ENCODE measurements at places on chromosomes 12 and 14.

DNA sequence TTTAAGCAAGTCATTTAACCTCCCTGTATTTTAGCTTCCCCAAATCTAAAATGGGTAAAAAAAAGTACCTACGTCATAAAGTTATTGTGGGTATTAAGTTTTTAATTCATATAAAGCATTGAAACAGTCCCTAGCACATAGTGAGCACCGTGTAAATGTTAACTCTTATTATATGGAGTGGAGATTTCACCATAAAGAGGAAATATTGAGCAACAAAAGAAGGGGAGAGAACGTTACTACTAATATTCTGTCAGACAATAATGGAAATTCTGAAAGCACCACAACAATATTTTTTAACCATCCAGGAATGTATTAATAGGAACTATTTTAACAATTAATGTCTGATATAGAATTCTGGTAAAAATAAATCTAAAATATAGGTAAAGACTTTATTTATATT is 7.8 kb upstream of the CD163L1 start:
- no peak for DNase-seq

DNA sequence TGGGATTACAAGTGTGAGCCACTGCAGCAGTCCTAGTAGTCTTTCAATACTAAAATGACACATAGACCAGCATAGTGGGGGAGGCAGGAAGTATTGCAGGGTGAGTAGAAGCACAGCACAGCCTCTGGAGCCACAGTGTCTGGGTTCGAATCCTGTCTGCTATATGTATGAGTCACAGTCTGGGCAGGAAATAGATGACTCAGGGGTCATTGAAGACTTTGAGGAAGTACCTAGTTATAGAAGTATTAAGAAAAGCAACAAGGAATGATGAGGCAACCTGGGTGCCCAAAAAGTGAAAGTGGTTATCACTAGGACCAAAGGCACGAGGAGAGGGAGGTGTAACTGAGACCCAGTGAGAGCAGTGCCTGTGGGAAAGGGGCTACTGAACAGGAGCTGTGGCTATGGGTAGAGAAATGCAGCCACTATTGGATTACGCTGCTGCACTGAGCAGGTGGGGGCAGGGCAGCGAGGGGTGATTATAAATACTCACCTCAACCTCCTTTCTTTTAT is 124.0 kb downstream of the PDE3A start:
- no peak for DNase-seq

DNA sequence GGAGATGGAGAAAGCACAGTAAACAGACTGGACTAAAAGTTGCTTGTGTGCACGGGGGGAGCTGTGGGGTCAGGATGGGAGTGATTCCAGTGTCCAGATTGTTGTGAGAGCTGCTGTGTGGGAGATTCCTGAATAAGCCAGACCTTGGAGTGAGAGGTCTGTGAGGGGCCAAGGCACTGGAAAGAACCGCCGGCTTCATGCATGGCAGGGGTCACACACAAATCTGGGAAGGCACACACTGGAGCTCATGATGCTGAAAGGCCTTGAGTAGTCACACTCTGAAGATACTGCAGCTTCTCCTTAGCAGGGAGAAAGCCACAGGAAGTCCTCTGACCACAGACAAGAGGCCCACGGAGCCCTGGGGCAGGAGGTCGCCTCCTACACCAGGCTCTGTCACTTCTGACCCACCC is 23.1 kb downstream of the ADCY6 start:
- no peak for DNase-seq

- no peak for DNase-seq
Measured at GRCh38 chr14:101497684-101498525, 63.4 kb upstream of the DIO3 start.

DNA sequence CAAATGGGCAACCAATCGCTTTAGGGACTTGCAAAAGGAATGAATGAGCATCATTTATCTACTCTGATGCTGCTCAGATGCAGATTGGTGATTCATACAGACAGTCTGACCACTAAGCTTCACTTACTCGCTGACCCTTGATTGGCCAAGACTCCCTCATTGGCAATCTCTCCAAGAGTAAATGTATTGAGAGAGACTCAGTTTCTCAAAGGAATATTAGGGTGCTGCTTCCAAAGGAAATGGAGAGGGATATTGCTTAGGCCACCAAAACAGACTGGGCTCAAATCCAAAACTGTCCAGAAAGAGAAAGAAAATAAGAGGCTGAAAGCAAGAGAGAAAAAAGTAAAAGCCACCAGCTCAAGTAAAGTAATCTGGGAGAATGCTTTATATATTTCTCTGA is 785.2 kb downstream of the GALC start:
- no peak for DNase-seq

DNA sequence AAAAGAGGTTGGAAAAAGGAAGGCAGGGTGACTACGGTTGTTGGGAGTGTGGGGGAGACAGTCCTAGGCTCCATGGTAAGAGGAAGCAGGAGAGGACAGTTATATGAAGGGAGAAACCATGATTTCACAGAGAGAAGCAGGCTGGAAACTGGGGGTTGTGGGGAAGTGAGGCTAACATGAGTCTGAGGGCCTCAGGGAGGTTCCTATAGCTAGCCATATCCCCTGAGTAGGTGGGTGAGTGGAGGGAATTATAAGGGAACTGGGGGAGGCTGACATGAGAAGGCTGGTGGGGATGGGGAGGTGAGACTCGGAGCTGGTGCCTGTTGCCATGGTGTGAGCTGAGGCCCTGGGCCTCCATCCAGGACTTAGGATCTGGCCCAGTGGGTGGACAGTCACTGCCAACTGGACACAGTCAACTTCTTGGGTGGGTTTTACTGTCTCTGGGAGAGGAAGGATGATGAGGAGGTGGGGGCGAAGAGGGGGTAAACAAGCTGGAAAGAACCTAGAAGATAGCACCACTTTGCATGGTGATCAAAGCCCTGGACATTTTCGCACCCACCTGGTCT is 1.4 kb downstream of the RNASE13 start:
- DNase-seq: no peak

- no peak for DNase-seq
Measured at GRCh38 chr14:99529899-99530298, 48.7 kb downstream of the CCNK start.

- DNase-seq: no peak
Measured at GRCh38 chr14:61515436-61516117, 179.7 kb upstream of the HIF1A start.

- no peak for DNase-seq
Measured at GRCh38 chr12:52895726-52896189, 9.1 kb downstream of the KRT8 start.

Data from T1000 (cell line).